ENCODE measurements at places on chromosomes 1 and 21.

GRCh38 chr1:156926175-156926574 lies 5.7 kb downstream of the LRRC71 start:
- peak; percentile 89 for DNase-seq

DNA sequence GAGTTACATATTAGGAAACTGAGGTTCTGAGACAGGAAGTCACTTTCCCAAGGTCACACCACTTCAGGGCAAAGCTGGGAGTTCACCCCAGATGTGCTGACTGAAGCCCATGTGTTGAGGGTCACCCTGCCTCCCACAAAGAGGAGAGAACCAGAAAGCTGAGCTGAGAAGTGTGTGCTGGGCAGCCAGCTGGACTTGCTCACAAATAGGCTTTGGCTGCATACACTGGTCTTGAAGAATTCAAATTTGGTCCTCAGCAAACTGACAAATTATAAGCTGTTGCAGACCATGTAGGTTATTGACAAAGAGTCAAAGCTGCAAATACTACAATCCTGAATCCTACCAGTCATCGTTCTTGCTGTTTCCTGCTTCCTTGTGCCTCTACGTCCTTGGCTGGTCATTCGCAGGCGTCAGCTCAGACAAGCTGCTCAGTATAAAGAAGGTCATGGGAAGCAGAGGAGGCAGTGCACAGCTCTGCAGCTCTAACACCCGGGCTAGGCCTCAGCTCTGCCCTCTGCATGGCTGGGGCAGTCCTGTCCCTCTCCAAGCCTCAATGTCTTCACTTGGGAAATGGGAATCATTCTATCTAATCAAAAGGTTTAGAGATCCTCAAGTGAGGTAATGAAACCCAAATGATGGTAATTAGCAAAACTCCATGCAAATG lies 40.0 kb downstream of the CDCP2 start:
- DNase-seq = no peak

GRCh38 chr1:119310301-119310700 lies 58.3 kb upstream of the HAO2 start:
- no peak for DNase-seq

- DNase-seq = peak; percentile 43
Measured at GRCh38 chr1:2594001-2594640, 7.5 kb downstream of the PRXL2B start.

- DNase-seq = no peak
Measured at GRCh38 chr1:183998045-183998444, 39.5 kb downstream of the COLGALT2 start.

DNA sequence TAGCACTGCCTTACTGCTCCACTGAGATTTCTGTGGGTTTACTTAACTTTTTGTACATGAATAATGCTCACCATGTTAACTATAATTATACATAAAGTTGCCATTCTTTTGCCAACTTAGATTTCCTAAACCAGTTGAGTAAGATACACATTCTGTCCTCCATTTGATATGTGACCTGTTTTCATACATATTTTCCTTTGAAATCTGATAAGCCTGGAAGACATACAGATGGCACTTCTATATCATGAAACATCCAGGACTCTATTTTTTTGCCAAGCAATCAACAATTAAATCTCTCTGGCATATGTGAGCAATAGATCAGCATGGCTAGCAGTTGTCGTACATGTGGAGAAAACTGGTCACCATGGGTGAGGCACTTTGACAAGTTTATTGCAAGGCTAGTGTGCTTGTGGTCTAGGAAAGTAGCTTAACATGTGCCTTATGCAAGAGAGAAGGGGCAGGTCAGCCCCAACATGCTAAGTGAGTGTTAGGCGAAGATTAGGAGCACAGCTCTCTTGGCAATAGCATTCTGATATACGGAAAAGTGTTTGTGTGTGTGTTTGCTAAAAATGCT lies 14.2 kb downstream of the PRRX1 start:
- no peak for DNase-seq

DNA sequence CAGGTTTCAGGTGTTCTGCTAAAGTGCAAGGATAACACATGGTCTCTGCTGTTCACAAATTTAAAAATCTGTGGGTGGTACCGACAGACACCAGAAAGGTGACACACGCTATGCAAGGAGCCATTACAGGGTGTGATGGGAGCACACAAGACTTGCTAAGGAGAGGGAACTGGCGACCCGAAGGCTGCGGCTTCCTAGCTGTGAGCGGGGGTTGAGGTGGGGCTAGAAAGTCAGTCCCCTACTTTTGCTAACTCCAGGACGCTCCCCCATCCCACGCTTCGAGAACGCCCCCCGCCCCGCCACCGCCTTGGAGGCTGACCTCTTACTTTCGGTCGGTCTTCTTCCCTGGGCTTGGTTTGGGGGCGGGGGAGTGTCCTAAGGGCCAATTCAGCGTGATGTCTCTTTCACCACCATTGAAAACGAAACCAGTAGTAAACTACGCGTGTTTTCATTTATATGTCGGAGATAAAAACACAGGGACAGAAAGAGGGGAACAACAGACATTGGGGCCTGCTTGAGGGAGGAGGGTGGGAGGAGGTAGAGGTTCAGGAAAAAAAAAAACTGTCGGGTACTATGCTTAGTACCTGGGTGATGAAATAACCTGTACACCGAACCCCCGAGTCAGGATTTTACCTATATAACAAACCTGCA lies 1.1 kb downstream of the CKS1B start:
- no peak for DNase-seq

- DNase-seq = no peak
Measured at GRCh38 chr1:198258491-198258890, 101.7 kb downstream of the NEK7 start.

DNA sequence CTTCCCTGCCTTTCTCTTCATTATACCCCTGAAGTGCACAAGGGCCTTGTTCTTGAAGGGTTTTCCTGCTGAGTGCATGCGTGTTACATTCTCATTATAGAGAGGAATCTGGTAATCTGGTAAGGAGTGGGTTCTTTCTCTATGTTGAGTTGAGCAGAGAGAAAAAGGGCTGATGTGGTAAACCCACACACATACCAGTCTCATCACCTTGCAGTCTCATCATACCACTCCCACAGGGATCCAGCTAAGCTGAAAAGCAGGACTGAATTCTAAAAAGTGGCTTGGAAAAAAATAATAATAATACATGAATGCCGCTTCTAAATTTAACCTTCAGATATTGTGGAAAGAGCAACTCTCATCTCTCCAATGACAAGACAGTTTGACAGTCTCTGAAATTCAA lies 10.5 kb upstream of the HTR1D start:
- DNase-seq = no peak

DNA sequence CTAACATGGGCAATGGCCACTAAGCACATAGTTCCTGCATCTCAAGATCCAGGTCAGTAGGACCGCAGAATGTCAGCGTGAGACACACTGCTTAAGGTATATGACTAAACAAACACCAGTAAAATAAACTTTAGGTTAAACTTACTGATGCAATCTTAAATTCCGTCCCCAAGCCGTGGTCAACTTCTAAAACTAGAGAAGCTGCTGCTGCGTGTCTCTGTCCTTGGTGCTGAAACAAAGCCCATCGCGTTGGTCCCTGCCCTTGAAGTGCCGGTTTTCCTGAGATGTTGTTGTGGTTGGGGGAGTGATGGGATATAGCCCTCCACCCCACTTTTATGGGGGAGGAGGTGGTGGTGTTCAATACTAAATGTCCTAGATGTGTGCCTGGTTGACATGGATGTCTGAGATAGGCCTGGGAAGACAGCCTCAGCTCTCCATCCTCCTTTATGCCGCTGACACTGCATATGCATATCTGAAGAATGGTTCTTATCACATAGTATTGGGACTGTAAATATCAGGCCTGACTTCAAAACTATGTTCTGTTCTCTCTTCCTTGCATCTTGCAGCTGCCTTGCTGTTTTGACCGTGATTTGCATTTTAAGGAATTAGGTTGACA lies 72.0 kb upstream of the KCNA3 start:
- peak; percentile 67 for DNase-seq

GRCh38 chr21:20270365-20271055 lies 727.7 kb upstream of the NCAM2 start:
- DNase-seq = no peak

DNA sequence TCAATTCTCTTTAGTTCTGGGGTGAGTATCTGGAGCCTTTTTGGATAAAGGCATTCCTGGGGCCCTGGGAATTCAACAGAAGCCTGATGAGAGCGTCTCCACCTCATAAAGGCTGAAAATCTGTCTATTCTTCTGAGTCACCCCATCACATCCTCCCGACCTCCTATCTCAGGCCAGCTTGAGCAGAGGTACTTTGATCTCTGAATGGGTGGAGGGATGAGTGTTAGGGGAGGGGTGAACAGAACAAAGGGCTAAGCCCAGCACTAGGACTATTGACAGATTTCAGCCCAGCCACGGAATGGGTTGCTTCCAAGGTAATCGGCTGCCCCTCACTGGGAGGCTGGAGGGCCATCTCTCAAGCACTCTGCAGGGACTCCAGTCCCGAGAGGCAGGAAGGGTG lies 2.5 kb upstream of the MYBPH start:
- no peak for DNase-seq

- DNase-seq = no peak
Measured at GRCh38 chr1:79741720-79742421, 735.3 kb upstream of the ADGRL4 start.

- DNase-seq = no peak
Measured at GRCh38 chr1:202568826-202569225, 141.4 kb downstream of the SYT2 start.

GRCh38 chr1:58395355-58395754 lies 151.2 kb downstream of the OMA1 start:
- DNase-seq = peak; percentile 94

DNA sequence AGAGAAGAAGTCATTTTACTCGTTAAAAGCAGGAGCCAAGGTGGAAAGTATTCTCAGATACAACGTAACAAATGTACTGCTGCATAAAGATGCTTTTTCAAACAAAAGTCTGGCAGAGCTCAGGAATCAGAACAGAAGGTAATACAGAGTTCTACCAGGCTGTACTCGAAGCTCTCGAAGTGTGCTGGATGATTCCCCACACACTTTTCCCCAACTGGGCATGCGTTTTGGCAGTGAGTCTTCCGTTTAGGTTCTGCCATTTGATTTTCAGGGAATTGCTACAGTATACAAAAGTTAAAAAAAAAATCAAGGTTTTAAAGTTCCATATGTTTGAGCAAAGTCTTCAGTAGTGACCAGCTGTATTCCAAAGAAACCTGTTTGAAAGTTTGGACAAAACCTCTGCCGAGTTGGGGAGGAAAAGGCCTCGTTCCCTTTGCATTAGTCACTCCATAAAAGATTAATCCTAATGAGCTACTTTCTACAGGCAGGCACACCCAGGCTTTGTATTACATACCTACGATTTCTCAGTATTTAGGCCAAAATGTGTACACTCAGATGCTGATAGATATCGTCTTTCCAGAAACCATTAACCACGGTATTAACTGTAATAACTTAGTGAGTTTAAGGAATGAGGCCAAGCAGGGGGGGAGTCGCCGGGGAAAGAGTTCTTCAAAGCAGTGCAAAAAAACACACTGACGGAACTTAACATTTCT lies 477.1 kb downstream of the LMO4 start:
- peak; percentile 70 for DNase-seq

GRCh38 chr1:8525558-8526275 lies 207.8 kb downstream of the SLC45A1 start:
- DNase-seq = peak; percentile 94

GRCh38 chr1:94050254-94050653 lies 70.7 kb downstream of the ABCA4 start:
- no peak for DNase-seq

DNA sequence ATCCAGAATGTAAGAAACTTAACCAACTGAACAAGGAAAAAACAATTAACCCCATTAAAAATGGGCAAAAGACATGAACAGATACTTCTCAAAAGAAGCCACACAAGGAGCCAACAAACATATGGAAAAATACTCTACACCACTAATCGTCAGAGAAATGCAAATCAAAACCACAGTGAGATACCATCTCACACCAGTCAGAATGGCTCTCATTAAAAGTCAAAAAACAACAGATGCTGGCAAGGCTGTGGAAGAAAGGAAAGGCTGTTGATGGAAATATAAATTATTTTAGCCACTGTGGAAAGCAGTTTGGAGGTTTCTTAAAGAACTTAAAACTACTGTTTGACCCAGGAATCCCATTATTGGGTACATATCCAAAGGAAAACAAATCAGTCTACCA lies 51.2 kb downstream of the RGS4 start:
- peak; percentile 31 for DNase-seq

GRCh38 chr1:176904057-176904751 lies 260.3 kb downstream of the ASTN1 start:
- DNase-seq = peak; percentile 89

DNA sequence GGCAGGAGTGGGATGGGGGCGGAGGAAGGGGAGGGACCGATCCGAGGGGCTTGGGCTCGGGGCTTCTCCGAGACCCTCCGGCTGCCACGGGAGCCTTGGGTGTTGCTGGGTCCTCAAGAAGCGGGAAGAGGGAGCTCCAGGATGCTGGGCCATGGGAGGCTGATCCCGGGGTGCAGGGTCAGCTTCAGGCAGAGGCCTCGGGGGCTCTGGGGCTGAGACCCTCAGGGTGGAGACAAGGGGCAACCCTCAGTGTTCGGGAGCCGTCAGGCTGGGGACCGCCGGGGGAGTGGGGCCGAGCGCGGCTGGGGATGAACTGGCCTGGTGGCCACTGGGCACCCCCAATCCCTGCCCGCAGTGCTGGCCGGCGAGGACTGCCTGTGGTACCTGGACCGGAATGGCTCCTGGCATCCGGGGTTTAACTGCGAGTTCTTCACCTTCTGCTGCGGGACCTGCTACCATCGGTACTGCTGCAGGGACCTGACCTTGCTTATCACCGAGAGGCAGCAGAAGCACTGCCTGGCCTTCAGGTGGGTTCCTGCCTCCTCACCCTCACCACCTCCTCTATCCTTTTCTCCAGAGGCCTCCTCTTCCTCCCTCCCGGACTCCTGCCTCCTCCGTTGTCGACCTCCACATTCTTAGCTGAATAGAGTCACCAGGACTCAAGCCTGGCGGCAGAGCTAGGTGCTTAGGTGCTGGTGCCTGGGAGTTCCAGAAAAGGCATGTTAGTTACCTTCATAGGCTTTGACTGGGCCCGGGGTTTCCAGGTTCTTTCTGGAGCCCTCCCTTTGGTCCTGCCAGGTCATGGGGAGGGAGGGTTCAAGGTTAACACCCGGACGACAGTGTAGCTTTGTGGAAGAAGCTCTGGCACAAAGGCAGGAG lies 631 bp downstream of the SHISA4 start:
- DNase-seq = no peak

- DNase-seq = no peak
Measured at GRCh38 chr1:88751714-88752113, 67.6 kb downstream of the PKN2 start.

DNA sequence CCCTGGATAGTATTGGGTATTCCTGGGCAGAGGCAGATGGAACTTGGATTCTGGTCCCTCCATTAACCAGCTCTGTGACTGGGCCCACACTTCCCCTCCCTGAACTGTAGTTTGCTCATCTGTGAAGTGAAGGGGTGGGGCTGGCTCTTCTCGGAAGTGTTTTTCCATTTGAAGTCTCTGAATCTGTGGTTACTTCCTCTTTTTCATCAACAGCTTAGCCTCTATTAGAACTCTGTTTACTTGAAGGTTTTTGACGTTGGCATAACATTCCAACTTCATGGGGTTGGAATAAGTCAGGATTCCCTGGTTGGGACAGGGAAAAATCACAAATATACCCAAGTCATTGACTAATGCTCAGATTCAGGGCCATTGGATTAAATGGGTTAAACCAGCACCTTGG lies 3.6 kb downstream of the KIAA0040 start:
- no peak for DNase-seq
